ENCODE measurements at places on chromosomes 6 and 20.

DNA sequence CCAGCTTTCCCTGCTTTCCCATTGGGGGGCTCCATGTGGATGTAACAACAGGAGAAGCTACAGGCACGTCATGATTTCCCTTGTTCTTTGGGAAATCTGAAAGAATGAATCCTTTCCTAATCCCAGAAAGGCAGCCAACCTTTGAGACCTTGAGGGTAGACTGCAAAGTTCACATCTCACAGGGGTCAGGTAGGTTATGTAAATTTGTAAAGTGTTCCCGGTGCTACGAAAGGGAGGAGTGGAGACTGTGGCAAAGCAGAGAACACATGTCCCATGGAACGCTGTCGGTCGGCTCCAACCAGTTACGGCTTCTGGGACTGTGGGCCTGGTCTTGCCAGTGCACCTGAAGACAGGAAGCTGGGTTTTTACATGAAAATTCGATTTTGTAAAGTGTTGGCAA is 85.1 kb downstream of the RSPH3 start:
- DNase-seq = no peak

DNA sequence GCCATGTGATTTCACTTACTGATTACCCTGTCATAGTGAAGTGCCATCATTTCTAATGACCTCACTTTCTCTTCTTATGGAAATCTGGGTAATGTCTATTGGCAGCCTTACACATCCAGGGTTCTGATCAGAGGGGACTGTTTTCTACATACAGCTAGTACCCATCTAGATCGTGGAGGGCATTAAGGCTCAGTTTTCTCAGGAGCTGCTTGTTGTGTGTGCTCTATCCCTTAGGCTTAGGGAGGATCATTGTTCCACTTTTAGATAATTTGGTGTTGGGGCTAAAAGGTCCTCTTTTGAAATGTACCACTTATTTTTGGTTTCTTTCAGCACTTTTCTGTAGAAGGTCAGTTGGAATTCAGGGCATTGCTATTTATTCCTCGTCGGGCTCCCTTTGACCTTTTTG is 3.8 kb downstream of the HSP90AB1 start:
- no peak for DNase-seq

GRCh38 chr20:37955511-37955910 is 52.6 kb downstream of the VSTM2L start:
- no peak for DNase-seq

DNA sequence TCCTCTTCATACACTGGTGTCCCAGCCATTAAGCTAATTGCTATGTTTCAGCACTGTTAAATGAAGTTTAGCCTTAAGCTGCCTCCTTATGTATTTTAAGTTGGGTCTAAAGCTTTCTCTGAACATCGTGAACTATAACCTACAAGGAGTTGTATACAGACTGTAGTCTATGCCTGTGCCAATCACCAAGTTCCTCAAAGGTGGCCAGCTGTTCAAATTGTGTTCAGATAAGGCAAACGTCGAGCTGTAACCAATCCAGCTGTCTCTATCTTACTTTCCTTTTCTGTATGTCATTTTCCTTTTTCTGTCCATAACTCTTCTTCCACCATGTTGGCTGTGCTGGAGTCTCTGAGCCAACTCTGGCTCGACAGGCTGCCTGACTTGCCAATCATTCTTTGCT is 199.6 kb downstream of the OGFRL1 start:
- DNase-seq = no peak

DNA sequence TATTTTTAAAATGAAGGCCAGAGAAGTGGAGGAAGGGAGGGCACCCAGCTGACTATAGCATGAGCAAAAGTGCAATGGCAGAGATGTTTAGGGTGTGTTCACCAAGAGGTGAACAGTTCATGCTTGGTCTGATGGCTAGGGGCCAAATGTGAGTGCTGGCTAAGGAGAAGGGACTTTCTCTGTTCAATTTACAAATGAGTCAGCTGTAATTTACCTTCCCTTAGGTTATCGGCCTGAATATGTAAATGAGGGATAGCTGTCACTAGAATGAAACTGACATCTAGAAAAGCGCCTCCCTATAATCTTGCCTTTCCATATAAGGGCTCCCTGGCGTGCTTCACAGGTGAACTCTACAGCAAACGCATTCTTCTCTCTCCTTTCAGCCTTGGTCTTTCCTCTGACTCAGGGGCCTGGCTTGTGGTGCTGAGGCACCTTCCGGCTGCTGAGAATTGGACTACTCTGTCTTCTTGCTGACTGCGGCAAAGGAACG is 114.7 kb upstream of the BACH2 start:
- DNase-seq = no peak

DNA sequence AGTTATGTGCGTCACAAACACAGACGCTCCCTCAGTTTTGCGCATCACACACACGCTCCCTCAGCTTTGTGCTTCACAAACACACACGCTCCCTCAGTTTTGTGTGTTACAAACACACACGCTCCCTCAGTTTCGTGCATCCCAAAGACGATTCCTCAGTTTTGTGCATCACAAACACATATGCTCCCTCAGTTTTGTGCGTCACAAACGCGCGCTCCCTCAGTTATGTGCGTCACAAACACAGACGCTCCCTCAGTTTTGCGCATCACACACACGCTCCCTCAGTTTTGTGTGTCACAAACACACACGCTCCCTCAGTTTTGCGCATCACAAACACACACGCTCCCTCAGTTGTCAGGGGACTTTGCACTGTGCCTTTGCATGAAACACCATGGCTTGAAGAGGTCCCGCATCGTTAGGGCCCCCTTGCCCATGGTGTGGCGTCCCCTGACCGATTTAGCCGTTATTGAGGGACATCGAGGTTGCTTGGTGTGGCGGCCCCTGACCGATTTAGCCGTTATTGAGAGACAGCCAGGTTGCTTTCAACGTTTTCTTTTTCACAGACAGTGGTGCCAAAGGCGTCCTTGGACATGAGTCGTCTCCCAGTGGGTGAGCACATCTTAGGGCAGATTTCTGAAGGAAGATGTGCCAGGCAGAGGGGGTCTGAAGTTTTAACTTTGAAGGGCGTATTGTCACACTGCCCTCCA is 28.1 kb upstream of the MYT1 start:
- DNase-seq = no peak

DNA sequence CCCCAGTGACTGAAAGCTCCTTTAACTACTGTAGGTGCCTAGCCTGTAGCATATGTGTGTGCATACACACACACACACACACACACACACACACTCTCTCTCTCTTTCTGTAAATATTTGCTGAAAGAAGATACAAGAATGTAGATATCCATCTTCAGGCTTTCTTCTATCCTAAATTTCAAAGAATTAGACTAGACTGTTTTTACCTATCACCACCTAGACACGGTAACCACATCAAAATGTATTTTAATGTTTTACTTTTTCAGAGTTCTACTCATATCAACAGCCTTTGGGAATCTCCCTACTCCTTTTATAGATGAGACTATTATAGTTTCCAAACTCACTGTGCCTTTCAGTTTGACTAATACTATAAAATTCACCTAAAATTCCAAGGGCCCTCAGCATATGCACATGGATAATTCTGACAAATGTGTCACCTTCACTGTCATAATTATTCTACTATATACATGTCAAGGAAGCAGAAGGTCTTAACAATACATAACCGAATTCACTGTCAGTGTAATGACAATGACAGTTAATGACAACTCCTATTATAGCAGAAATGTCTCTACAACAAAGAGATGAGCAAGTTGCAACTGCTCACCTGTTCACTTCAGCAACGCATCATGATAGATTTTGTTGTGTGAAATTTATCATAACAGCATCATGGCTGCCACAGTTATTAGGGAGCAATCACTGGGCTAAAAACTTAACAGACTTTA is 236.5 kb downstream of the GMPR start:
- DNase-seq = no peak

Data from tibial nerve (tissue), 4 donors.